ENCODE measurements at places on chromosomes 3 and 15.

DNA sequence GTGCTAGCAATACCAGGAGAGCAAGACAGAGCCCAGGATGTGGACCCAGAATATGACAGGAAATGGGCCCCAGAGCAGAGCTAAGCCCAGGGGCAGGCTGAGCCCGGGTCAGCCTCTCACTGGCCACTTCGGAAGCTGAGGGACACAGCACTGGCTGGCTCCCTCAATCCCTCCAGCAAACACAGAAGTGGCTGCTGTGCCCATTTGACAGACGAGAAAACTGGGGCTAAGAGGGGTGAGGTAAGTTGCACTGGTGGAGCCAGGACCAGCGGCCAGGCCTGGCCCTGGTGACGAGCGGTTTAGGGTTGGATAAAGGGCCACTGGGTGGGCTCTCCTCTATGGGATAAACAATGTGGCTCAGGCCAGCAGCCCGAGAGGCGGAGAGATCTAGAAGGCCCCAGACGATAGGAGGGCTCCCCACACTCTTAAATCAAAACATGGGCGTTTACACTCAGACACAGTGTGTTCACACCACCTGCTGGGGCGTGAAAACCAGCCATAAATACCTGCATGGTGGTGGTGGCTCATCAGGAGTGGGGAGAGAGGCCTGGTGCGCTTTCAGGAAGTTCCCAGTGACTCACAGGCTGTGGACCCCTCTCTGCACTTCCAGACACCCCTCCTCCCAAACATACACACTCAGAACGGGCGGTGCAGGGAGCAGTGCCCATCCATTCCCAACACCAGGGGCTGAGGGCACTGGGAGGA lies 12.0 kb upstream of the LINGO1 start:
- no peak for DNase-seq

DNA sequence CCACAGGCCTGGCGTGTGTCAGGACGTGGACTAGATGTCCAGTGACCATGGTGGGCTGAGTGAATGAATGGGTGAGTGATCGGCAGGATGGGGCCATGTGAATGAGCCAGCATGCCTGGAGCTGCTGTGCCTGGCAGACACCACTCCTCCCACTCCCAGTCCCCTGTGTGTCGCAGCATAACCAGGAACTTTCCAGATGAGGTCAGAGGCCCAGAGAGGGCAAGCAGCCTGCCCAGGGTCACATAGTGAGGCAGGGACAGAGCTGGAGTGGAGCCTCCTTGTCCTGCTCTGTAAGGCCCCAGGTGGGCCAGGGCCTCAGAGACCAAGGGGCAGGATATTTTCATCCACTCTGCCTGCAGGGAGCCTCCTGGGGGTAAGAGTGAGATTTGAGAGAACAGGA lies 6.4 kb downstream of the IQSEC1 start:
- DNase-seq: no peak

GRCh38 chr15:72722071-72722696 lies 36.2 kb downstream of the BBS4 start:
- DNase-seq: peak; percentile 47

DNA sequence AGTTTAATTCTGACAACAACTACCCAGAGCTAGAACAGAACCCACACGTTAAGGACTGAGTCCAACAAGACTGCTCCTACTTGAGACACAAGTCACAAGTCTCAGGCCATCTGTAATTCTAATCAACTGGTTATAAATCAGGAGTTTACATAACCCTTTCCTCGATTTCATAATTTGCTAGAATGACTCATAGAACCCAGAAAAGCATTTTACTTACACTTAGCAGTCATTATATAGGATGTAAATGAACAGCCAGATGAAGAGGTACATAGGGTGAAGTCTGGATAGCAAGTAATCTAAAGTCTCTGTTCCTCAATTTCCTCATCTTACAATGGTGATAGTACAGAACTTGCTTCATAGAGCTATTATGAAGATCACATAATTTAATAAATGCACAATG lies 1018.2 kb downstream of the DIPK2A start:
- DNase-seq: no peak

DNA sequence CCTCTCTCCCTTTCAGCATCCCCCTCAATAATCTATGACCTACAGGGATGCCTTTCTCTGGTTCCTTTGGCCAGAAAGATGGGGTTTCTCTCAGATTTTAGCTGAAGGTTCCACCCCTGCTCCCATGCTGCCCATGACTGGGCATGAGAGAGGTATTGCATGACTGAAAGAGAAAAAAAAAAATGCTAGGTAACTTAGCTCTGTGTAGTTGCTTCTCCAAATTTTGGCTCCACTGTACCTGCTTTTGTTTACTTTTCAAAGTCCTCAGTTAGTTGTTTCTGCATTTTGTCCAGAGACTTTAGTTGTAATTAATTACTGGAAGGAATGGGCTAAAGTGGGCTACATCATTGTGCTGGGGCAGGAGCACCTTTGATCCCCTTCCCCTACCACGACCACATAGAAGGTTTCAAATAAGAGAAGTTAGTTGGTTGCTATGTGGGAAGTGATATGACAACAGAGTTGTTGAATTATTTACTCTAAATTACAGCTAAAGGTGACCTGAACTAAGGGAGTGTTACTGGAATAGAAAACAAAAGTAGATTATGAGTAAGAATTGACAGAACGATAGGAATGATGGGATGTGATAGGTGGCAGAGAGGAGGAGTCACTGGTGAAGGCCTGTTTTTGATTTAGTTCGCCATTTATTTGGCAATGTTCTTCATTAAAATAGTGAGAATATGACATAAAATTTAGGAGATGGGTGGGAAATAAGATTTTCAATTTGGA lies 605.4 kb upstream of the NR2F2 start:
- DNase-seq: no peak

- no peak for DNase-seq
These were observed 24.0 kb upstream of the EIF4A2 start for GRCh38 chr3:186759231-186759930.

GRCh38 chr3:94225148-94225865 lies 162.4 kb downstream of the NSUN3 start:
- DNase-seq: no peak

DNA sequence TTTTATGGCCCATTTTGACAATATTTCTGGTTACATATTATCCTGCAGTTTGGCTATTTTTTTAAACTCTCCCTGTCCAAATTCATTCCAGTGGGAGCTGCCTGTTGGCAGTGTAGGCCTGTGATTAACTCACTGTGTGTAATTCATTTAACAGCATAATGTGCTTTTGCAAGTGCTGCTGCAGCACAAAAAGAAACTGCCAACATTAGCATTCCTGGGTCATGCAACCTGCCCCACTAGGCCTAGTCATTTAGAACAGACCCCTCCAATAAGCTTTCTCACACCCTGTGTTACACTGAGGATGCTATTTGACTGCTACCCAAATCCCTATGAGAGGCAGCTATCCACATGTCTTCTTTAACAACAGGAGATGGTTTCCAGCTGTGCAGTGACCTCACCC lies 251.2 kb upstream of the UBE2E2 start:
- no peak for DNase-seq

DNA sequence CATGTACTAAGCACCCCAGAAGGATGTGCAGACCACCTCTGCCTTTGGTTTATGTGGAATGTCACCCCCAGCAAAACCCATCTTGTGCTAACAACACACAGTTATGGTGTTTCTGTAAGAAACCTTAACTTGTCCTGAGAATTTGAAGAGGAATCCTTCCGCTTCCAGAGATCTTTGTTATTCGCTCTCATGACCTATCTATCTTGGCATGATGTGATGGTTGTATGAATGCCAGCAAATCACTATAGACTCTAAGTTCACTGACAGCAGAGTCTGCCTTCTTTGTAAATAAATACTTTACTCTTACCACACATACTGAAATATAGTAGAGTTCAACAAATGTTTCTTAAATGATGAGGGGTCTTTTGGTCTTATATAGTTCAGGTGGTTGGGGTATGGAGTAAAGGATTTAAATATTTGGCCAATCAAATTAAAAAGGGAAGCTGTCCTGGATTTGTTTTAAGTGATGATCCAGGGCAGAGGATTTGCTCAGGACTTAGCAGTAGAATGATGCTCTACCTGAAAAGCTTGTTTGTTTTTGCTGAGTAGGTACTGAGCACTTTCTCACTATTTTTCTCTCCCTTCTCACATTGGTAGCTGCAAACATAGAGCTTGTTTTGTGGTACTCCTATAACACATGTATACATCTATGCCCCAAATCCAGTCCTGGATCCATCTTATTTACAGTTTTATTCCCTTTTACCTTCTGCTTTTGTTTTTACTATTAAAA lies 27.9 kb upstream of the RTP1 start:
- no peak for DNase-seq

- DNase-seq: peak; percentile 95
These were observed 10.0 kb downstream of the CMTM7 start for GRCh38 chr3:32401556-32402081.

- no peak for DNase-seq
These were observed 485.4 kb upstream of the TPRG1 start for GRCh38 chr3:188686324-188686723.

- no peak for DNase-seq
These were observed 238.0 kb upstream of the CTNNB1 start for GRCh38 chr3:40961104-40961857.

DNA sequence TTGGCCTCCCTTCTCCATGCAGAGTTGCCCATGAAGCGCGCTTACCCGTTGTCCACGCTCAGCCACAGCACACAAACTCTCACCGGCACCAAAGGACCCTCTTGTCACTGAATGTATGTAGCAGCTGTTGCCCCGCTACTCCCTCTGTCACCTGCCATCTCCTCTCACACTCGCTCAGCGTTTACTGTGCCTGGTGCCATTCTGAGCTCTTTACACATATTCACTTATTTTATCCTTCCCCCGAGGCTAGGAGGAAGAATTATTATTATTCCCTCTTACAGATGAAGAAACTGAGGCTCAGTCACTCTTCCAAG lies 41.7 kb upstream of the PRR23E start:
- no peak for DNase-seq

DNA sequence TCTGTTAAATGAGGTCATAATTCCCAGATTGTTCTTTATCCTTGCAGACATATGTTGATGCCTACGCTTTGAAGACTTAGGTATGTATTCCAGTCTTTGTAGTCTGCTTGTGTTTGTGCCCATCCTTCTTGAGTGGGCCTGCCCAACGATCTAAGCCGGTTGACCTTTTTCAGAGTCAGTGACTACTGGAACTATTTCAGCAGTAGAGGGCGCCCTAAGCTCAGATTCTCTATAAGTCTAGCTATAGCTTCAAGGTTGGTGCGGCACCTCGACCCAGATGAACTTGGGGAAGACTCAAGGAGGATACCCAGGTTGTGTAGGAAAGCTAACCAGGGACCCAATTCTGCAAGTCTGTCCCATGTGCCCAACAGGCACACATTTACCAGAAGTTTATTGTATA lies 228.8 kb upstream of the PPP2R3A start:
- no peak for DNase-seq

DNA sequence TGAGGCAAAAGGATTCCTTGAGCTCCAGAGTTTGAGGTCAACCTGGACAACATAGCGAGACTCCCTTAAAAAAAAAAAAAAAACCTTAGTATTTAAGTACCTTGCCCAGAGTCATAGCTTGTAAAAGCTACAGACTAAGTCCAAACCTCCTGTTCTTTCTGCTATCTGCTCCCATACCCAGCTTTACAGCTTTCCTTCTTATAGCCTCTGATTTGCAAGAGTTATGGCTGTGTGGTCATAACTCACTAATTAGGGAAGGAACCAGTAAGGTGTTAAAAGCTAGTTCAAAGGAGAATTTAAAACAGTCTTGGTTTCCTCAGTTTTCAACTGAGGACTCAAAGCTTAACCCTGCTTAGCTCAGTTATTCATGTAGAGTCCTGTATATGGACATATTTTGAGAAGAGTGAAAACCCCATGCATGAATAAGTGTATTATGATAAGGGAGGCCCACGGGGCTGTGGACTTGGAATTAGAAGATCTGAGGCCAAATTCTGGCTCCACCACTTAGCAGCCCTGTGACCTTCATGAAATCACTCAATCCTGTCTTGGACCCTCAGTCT lies 135.5 kb upstream of the SMAD3 start:
- DNase-seq: no peak

DNA sequence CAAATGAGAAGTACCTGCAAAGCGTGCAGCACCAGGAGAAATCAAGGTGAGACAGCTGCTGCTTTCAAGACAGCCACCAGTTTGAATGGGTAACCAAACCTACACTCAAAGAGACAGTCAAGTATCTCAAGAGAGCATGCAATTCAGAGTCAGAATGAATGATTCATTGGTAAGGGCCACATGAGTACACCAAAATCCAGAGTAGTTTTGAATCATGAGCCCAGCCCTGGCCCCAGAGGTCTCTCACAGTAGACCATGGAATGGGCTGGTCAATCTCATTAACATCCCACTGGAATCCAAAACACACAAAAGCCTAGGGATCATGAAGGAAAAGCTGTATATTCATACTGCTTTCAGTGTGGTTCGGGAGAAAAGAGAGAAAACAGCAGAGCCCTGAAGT lies 242.8 kb downstream of the TBL1XR1 start:
- no peak for DNase-seq

- no peak for DNase-seq
These were observed 137.8 kb upstream of the CBLB start for GRCh38 chr3:106006571-106006970.

DNA sequence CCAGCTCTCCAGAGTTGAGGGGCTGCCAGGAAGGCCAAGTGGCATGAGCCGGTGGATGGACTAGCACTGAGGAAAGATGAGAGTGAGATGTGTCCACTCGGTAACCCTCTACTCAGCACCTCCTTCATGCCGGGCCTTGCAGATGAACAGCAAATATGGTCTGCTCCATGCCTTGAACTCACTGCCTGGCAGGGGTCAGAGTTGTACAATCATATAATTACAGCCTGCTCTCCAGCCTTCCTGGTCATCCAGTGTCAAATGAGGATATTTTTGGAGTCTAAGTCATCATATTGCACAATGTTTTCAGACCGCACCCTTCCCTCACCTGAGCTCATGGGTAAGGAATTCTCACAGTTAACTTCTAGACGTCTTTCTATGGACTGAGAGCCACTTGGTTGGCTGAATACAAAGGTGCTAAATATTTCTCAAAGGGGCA lies 4.9 kb downstream of the MGLL start:
- DNase-seq: no peak

DNA sequence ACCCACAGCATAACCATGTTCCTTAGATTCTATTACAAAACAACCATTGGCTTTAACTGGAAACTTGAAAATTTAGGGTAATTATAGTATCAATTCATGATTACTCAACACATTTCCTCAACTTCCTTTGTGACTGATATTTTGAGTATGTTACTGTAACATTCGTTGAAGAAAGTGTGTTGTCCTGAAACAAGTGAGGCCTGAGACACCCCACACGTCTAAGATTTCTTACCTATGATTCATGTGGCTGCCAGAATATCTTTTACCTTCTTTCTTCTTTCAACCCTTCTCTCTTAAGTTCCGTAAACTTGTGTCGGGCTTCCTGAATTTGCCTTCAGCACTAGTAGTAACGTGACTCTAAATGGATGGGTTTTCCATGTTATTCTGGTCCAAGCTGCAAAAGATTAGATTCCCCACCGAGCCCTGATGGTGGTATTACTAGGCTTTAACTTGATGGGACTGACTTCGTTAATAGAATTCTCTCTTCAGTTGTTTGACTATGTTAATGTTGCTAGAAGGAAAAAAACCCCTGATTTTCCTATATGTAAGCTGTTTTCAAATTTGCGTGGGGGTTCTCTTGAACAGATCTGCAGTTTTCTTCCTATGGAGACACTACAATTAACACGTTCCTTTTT lies 296.0 kb upstream of the ICE2 start:
- no peak for DNase-seq

All from thyroid gland (tissue), 4 donors.